Transverse colon (tissue), 4 donors: ENCODE measurements at places on chromosomes 13 and 19. TPM values are rescaled to one million over a fixed set of nuclear protein-coding genes. Genes with fewer than 3 reads are reported as not detected.
A peak's percentile ranks its signal among the peaks of the same experiment; 100 is the strongest.

MBD3L2B gene
- total RNA-seq: not detected

DNA sequence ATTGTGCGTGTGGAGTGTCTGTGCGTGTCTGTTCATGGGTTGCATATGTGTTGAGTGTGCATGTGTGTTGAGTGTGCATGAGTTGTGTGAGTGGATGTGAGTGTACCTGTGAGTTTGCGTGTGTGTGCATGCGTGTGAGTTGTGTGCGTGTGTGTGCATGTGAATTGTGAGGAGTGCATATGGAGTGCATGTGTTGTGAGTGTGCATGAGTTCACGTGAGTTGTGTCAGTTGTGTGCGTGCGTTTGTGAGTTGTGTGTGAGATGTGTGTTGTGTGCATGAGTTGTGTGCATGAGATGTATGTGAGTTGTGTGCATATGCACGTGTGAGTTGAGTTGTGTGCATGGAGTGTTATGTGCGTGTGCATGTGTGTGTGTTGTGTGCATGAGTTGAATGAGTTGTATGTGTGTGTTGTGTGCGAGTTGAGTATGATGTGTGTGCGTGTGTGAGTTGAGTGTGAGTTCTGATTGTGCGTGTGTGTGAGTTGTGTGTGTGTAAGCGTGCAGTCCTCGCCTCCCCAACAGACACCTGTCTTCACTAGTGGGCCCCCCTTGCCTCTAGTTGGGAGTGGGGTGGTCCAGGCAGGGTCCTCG is 29.3 kb downstream of the TFDP1 start:
- no peak for DNase-seq

CEACAM3 gene
- 2.2 TPM for total RNA-seq

GRCh38 chr13:99312493-99312883 is 5.3 kb upstream of the GPR183 start:
- DNase-seq: peak; percentile 45

ZSWIM9 gene
- total RNA-seq: 4.8 TPM

DNA sequence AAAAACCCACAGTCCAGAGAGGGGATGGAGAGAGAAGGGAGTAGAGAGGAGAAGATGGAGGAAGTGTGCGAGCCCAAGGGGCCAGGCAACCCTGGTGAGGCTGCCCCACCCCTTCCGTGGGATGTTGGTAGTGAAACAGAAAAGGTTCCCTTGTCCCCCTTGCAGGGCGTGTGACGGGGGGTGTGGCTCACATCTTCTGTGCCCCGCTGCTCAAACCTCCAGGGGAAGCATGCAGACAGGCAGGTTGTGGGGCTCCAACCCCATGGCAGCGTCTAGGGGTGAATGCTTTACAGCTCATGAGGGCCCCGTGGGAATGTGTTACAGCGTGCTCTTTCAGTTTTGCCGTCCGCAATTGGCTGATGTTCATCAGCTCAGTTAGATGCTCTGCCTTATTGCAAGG is 14.7 kb upstream of the EVI5L start:
- no peak for DNase-seq

ZNF556 gene
- not detected for total RNA-seq

S1PR2 gene
- total RNA-seq: 0.80 TPM

DNA sequence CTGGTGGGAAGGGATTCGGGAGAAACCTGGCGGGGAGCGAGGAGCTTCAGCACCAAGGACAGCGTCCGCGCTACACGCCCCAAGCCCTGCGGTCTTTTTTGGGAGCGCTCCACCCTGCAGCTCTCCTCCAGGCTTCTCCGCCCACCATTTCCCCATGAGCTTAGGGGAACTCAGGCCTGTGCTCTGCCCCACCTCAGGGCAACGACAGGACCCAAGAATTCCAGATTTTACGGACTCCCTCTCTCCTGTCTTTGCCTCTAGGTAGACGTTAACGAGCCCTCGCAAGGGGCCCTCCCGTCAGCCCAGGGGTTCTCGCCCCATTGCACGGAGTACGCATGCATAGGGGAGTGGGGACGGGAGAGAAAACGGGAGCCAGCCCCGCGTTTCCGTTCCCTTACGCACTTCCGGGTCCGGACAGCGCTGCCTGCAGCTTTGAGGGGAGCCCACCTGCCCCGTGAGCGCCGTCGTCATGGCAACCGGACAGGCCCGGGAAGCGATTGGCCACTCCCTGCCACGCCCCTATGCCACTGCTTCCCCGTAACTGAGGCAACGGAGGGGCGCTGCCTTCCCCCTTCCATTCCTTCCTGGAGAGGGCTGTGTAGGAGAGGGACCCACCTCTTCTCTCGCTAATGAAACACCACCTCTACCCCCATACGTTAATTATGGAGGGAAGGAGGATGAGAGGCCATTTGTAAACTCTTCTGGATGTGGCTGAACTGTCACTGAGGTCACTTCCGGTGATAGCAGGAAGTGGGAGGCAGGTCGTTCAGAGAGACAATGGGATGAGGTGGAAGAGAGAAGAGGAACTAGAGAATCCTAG is 20.8 kb downstream of the NOVA2 start:
- DNase-seq: peak; percentile 24

TSKS gene
- total RNA-seq: 0.82 TPM

GRCh38 chr19:12789098-12789903 is 2.0 kb upstream of the JUNB start:
- DNase-seq: no peak

GRCh38 chr13:45711951-45712350 is 9.8 kb downstream of the CBY2 start:
- DNase-seq: no peak

DNA sequence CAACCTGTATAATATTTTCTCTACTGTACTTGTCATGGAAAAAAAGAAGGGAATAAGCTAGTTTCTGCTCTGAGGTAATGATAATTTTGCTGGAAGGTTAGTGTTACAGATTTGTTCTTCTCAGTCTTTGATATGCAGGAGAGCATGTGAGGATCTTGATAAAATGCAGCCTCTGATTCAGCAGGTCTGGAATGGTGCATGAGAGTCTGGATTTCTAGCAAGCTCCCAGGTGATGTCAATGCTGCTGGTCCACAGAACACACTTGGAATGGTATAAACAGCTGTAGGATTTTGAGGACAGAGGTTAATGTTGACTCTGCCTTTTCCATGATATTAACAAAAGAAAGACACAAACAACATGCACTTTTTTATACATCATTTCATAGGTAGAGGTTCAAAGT is 173.6 kb downstream of the NDFIP2 start:
- no peak for DNase-seq

GRCh38 chr13:84741253-84741652 is 859.0 kb upstream of the SLITRK1 start:
- DNase-seq: no peak

CABP5 gene
- total RNA-seq: not detected

FBXO27 gene
- 1.1 TPM for total RNA-seq

- DNase-seq: no peak
Observed at GRCh38 chr19:2719232-2719735, 1.9 kb downstream of the DIRAS1 start.

DNA sequence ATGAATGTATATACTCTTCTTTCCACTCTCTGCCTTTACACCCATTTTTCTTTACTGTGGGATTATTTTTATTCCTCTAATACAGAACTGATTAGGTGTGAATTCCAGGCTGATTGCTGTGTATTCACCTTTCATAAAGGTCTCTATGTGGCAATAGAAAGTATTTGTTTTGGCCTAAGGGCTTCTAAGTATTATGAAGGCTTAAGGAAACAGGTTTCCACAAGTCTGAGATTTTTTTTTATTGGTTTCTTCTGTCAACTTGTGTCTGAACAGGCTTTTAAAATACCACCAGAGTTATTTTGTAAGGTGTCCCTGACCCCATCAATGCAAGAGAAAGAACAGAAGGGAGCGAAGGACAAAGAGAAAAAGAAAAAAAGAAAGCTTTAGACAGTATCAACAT is 1102.0 kb upstream of the SPRY2 start:
- DNase-seq: no peak

- DNase-seq: peak; percentile 60
Observed at GRCh38 chr13:80338781-80339562, 2.0 kb downstream of the SPRY2 start.

PRR12 gene
- total RNA-seq: 12.2 TPM

DNA sequence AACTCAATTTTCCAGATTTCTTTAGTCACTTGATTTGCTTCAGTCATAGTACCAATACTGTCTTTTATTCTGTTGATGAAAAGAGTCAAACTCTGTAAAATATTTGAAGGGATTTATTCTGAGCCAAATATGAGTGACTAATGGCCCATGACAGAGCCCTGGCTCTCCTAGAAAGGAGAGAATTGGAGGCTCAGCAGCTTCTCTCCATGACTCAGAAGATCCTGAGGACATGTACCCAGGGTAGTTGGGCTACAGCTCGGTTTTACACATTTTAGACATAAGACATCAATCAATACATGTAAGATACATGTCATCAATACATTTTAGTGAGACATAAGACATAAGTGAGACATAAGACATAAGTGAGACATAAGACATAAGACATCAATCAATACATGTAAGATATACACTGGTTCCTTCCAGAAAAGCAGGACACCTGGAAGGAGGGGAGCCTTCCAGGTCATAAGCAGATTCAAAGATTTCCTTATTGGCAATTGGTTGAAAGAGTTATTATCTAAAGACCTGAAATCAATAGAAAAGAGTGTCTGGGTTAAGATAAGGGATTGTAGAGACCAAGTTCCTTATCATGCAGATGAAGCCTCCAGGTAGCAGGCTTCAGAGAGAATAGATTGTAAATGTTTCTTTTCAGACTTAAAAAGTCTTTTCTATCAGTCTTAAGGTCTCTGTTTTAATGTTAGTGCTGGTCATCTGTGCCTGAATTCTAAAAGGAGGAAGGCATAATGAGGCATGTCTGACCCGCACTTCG is 179.8 kb upstream of the RFC3 start:
- DNase-seq: no peak

LPAR2 gene
- total RNA-seq: 36.9 TPM

DNA sequence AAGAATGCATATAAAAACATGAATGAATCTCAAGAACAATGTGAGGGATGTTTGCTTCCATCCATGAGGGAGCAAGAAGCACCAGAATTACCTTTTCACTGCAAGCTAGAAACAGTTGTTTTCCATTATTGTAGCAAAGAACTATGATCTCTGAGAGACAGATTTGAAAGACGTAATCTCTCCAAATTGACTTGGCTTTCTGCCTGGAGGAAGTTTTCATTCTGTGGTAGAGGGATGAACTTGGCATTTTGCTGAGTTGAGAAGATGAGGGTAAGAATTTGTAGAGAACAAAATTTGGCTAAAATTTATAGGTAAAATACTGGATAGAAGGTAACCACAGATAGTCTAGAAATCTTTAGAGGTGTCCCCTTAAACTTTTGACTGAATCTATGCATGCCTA is 496.8 kb downstream of the TDRD3 start:
- no peak for DNase-seq

- DNase-seq: no peak
Observed at GRCh38 chr19:38676023-38676877, 28.8 kb downstream of the ACTN4 start.

OVOL3 gene
- not detected for total RNA-seq

GRCh38 chr13:38879786-38880185 is 110.8 kb downstream of the STOML3 start:
- no peak for DNase-seq

HSH2D gene
- total RNA-seq: 55.4 TPM

- DNase-seq: peak; percentile 76
Observed at GRCh38 chr13:113862931-113863523, 849 bp downstream of the GAS6 start.

DNA sequence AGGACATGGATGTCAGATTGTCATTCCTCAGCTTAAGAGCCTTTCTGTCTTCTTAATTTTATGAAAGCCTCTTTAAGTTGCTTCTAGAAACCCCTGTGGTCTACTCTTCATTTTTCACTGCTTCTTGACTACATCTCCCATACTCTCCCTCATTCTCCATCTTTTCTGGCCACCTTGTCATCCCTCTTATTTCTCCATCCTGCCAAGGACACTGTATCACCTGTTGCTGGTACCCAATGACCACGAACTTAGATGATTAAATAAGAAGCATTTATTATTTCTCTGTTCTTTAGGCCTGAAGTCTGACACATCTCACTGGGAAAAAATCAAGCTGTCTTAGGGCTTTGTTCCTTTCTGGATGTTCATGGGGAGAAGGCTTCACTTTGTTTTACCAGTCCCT is 9.2 kb downstream of the ZNF223 start:
- no peak for DNase-seq

DNA sequence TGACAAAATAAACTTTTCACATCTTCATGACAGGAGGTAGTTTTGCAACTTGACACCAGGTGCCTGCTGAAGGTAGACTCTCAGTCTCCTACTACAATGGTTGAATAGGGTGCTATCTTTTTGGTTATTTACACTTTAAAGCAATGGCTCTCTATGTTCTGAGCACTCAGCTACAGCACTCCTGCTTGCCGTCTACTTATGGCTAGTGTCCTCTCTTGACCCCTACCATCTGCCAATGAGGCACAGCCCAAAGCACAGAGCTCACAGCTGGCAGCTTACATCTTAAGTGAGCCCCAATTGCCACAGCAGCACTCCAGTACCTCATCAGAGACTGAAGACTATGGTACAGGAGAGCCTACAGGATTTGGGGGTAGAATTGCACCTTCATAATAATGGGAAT is 11.4 kb downstream of the ZNF708 start:
- DNase-seq: no peak

DNA sequence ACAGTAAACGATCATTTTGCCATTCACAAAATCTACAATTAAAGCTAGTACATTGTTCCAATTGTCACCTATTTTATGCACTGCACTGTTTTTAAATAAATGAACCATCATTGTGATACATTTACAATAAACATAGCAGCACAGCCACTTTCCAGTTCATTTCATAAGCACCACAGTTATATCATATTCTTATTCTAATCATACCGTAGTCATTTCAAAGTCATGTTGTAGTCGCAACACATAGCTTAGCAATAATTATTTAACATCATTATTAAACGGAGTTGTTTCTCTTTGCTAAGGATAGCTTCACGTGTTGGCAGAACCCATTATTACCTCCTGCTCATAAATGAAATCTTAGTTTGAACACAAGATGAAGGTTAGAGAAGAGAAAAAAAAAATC is 2.2 kb upstream of the PCDH9 start:
- DNase-seq: no peak

DNA sequence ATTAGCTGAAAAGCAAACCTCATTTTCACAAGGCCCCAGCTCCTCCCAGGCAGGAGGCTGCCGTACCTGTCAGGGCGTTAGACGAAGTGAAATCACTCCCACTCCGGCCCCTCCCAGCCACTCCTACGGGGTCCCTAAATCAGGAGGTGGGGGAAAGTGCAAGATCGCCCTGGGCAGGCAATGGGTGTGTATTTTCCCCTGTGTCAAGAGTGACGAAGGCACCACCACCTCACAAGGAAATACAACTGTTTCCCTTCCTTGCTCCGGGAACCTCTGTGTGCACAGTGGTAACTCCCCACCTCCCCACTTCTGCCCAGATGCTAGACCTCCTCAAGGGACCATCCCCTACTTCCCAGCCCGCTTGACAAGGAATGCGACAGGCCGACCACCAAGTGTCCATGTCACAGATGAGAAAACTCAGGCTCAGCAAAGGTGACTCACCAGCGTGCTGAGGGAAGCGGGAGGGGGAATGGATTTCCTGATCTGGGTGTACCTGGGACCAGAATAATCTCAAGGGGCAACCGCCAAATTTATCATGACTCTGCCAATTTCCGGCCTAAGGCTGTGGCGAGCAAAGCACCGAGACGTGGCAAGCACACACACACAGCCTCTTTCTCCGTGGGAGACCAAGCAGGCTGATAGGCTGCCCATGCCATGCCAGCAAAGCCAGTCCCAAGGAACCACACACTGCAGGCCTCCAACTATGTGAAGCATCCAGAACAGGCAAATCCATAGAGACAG is 7.3 kb downstream of the PPP6R1 start:
- DNase-seq: no peak
